ENCODE measurements at places on chromosomes 12 and 14. TPM values are rescaled to one million over a fixed set of nuclear protein-coding genes. Genes with fewer than 3 reads are reported as not detected.

DBX2 gene
- total RNA-seq: not detected

ITGA7 gene
- 2.3 TPM for total RNA-seq

KCNA1 gene
- total RNA-seq: not detected

KRT85 gene
- total RNA-seq: not detected

CRIP1 gene
- 0.98 TPM for total RNA-seq

P2RX7 gene
- total RNA-seq: 0.40 TPM

MUCL1 gene
- total RNA-seq: not detected

CD163L1 gene
- total RNA-seq: 1.3 TPM
